HT1080 (cell line): ENCODE measurements at places on chromosomes 7 and 10. TPM values are rescaled to one million over a fixed set of nuclear protein-coding genes. Genes with fewer than 3 reads are reported as not detected.

COPS6 gene
- total RNA-seq, result 93.6 and 155 TPM in 2 replicates

ANKRD61 gene
- 0.18 and 0.37 TPM in 2 replicates for total RNA-seq

A1CF gene
- not detected in 2 replicates for total RNA-seq

LIPM gene
- total RNA-seq, result not detected in 2 replicates

PARP12 gene
- total RNA-seq, result 8.8 and 11.7 TPM in 2 replicates

LDB3 gene
- not detected in 2 replicates for total RNA-seq

- DNase-seq, result no peak
These were observed 111.2 kb downstream of the LSM5 start for GRCh38 chr7:32378988-32379387.

GRCh38 chr7:101362334-101363195, at the start of gene COL26A1:
Gene COL26A1 (plus strand): TSS chr7:101362875. CDS start chr7:101363033, 158 bp downstream.
- DNase-seq, result no peak

DNA sequence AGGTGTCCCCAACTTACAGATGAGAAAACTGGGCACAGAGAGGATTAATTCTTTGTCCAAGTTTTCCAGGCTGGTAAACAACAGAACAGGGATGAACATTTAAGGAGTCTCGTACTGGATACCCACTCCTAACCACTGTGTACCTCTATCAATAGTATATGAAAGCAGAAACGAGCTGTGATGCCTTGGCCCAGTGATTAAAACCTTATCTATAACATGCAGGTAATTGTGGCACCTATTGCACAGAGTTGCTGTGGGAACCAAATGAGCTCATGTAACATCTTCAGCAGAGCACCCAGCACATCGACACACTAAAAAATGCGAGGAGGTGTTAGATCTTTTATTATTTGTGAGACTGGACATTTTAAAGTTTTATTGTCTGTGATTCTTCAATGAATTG, 1.6 kb downstream of the TMEM273 start:
- DNase-seq, result no peak

DNA sequence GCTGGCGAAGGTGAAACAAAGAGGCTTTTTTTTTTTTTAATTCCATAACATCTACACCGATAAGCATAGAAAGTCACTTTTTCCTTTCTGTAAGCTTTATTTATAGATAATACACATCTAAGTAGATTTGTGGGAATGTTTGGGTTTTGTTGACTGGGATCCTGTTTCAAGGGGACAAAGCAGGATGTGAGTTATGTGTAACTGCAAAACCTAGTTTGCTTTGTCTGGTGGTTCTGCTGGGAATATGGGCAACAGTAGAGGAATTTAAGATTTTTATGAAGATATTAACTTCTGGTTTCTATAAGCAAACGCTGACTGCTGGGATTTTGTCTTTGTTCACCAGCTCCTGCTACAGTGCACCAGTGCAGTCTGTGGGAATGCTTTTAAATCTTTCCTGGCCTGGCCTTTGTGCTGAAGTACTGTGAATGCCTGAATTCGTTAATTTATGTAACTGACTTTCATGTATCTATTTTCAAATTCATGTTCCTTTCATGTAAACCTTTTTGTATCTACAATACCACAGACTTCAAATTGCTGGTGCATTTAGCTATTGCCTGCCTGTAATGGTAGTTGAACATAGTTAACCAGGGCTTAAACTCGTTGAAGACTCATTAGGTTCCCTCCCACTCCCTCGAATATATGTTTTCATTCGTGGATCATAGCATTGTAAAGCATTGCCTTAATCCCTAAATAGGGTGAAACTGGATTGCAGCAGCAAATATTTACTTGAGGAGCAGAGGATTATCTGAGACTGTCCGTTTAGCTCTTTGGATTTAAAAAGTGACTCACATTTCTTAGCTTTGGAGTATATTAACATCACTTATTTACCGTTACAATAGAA, 1.5 kb downstream of the KLHL7 start:
- DNase-seq, result peak; percentile 33
